Renal cortex interstitium (tissue), 15 donors: ENCODE measurements at places on chromosomes 2 and 18. TPM values are rescaled to one million over a fixed set of nuclear protein-coding genes. Genes with fewer than 3 reads are reported as not detected.
A peak's percentile ranks its signal among the peaks of the same experiment; 100 is the strongest.

GRCh38 chr2:5227062-5227699 is 465.0 kb upstream of the SOX11 start:
- no peak for DNase-seq

DNA sequence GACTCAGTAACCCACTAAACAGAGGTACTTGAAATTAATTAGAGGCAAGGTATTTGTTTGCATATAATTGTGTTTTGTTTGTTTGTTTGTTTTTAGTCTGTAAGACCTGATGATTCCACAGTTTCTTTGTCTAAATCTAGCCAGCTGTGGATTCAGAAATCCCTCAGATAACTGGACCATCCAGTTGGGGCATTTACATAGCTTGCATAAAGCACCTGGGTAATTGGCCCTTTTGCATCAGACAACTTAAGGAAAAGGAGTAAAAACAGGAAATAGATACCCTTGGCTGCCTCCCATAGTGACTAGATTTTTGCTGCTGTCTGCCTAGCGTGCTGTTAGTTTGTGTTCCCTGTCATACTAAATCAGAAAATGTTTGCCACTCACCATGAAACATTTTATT is 46.6 kb upstream of the XIRP2 start:
- DNase-seq = no peak

- no peak for DNase-seq
These were observed 232.3 kb downstream of the HAUS1 start for GRCh38 chr18:46336278-46337111.

DNA sequence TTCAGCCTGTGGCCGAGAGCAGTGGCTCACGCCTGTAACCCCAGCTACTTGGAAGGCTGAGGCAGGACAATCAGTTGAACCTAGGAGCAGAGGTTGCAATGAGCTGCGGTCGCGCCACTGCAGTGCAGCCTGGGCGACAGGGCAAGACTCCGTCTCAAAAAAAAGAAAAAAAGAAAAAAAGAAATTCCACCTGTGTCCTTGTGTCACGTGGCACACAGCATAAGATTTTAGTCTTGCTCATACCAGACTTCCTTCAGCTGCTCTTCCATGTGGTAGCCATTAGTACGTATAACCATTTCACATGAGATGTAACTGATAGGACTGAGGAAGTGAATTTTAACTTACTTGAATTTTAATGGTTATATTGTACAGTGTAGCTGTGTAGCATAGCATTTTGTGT is 4.0 kb downstream of the NOP58 start:
- DNase-seq = no peak

GRCh38 chr18:36419900-36420531 is 122.5 kb downstream of the FHOD3 start:
- no peak for DNase-seq

DNA sequence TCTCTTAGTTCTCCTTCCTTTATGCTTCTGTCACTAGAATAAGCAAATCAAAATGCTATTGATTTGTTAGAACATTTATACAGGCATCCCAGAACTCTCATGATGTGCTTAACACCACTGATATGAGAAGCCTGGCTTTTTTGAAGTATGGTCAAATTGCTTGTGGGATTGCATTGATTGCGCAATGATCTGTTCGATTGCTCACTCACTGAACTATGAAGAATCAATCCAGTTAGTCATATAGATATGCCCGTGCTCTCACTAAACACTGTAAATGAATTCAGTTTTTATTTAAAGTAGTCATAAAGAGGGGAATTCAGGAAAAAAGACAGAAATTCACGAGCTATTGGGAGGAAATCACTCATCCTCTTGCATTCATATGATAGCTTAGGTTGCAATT is 1237.8 kb downstream of the SUCLG1 start:
- DNase-seq = no peak

DNA sequence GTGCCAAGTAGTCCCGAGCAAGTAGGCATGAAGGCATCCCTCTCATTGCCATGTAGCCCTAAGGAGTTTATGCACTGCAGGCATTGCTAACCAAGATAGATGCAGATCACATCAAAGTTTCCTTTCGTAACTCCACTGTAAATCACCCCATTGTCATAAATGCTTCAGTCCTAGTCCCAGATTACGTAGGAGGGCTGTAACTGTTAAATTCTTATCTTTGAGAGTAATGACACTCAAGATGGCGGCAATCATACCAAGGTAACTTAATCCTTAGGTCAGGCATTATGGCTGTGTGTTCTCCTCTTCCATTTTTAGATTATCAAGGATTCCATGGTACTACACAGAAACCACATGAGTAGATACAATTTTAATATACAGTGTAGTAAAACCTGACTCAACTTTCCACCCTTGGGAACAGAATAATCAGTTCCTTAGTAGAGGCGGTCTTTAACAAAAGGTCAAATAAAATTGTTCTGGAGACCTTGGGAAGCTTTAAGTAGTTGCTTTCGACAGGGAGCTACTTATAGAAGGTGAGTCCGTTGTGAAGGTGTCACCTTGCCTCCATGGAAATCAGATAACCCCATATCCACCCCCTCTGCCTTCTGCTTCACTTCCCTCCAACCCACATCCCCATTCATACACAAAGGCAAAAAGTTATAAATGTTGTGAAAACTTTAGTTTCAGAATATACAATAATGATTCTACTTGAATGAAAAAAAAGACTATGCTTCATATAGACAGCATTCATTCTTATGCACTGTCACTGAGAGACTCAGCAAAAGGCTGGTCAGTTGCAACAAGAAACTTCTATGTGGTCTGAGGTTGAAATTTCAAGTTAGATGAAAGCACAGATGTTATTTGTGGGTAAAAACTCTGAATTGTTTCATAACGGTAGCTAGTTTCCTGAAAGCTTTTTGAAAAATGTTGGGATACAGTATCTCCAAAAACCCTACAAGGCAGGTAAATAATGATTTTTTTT is 64.8 kb upstream of the GALNT5 start:
- DNase-seq = no peak

DNA sequence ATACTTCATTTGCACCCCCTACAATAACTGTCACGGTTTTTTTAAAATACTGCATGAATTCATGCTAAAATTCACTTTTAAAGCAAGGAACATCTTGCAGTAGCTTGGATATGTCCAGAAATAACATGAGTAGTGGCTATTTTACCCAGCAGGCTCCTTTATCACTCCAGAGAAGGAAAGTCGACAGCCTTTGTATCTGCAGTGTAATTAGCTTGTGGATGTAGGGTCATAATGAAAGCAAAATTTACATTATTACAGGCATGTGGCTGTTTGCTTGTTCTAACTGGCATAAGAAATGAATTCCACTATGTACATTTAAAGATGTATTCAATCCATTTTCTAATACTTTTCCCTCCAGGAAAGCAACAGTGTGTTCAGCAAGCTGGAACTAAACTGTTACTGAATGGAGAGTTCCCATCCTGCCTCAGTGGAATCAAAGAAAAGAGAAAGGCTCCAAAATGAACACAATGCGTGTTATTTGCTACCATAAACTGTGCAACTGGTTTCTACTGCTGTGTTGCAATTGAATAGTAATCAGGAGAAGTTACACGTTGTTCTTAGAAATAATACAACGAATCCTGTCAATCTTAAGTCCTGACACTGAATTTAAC is 321.2 kb upstream of the VRK2 start:
- DNase-seq = no peak

GRCh38 chr2:190999949-191000665 is 13.9 kb downstream of the STAT1 start:
- DNase-seq = no peak

DNA sequence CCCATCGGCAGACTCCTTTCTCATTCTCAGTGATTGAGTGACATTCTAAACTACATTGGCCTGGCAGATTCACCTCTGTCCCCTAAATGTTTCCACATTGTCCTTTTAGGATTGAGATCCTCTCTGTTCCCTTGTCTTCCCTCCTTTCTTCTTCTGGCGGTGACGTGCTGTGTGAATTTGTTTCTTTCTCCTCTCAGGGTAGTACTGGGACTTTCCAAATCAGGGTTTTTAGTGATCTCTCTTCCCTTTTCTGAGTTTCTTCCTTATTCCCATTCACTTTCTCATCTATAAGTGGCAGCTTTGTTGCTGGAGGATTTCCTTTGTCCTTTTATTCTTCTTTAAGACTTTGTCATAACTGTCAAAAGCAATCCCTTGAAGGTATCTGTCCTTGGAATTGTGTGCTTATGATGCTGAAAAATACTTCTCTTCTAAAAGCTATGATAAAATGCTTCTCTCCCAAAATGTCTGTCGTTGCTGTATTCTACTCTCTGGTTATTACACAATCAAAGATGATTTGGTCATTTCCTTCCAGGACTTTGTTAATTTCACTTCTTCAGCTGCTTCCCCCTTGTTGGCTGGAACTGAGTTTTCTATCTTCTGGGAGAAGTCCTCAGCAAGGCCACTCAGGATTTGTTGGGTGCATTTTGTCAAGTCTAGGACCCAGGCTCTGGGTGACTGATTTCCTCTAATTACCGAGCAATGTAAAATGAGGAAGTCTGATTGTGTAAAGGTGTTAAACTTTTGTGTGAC is 4.9 kb upstream of the IL1B start:
- DNase-seq = no peak

- no peak for DNase-seq
These were observed 13.2 kb downstream of the MAP4K4 start for GRCh38 chr2:101710471-101711318.

DNA sequence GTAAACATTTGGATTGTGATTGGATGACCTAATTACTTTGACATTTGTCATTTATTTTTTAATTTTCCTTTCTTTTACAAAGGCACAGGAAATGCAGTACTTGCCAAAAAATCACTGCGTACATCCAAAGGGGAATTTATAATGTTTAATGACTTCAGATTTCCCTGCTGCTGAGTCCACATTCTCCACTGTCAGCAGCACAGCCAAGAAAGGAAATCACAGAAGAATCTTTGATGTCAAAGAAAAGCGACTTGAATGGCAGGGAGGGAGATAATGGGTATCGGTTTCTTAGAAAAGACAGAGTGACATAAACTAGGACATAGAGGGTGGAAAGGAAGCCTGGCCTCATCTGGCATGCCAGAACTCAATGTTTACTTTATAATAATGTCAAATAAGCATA is 41.4 kb upstream of the COPS8 start:
- no peak for DNase-seq

- peak; percentile 24 for DNase-seq
These were observed 20.6 kb downstream of the ERMN start for GRCh38 chr2:157304811-157305722.

GRCh38 chr2:111694700-111695101 is 189.3 kb downstream of the ANAPC1 start:
- no peak for DNase-seq

GRCh38 chr2:201680743-201681142 is 17.7 kb downstream of the MPP4 start:
- DNase-seq = no peak

DNA sequence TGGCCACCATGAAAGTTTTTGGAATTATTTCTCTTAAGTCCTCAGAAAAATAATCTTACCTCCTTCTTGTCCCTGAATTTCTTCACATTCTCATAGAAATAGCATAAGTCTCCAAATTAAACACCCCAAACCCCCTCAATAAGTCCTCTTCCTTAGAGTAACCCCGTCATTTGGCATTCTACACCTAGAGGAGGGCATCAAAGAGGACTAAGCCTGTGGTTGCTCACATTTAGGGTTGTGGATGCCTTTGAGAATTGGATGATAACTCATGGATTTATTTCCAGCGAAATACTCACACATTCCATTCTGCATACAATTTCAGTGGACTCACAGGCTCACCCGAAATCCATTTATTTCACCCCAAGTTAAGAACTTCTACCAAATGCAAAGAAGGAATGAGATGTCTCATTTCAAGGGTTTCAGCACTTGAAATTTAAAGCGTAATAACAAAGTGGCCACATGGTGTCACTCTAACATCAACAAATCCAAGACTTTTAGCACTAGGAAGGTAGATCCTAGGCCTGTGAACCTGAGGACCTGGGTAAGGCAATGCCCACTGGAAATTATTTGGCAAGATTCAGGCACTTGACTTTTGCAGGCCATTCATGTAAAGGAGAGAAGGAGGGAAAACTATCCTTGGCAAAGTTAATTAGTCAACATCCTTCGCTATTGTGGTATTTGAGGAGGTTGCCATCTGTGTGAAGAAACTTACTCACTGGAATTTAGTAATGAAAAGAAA is 24.6 kb downstream of the DYTN start:
- peak; percentile 34 for DNase-seq

- DNase-seq = no peak
These were observed 648.9 kb downstream of the TDRD15 start for GRCh38 chr2:21772624-21773023.

GRCh38 chr18:67211646-67212045 is 304.9 kb downstream of the DSEL start:
- DNase-seq = no peak

GRCh38 chr2:110211938-110212858 is at the start of gene MTLN:
TSS of gene MTLN (minus strand) at chr2:110212547. CDS start at chr2:110212525, 22 bp downstream.
- peak; percentile 78 for DNase-seq

GRCh38 chr2:198763793-198764192 is 693.9 kb downstream of the SATB2 start:
- no peak for DNase-seq

- DNase-seq = no peak
These were observed 31.7 kb downstream of the LPIN2 start for GRCh38 chr18:2981212-2981728.

GRCh38 chr2:120305296-120305695 is 40.6 kb upstream of the INHBB start:
- no peak for DNase-seq

GRCh38 chr2:174711206-174711605 is 53.1 kb downstream of the CHRNA1 start:
- no peak for DNase-seq

The SLC19A3 gene
- polyA plus RNA-seq = 15.8 TPM

The ARHGAP25 gene
- polyA plus RNA-seq = 8.3 TPM

The MTX2 gene
- polyA plus RNA-seq = 91.0 TPM

The ANTXR1 gene
- polyA plus RNA-seq = 89.0 TPM

The DYNAP gene
- polyA plus RNA-seq = not detected

The FLACC1 gene
- polyA plus RNA-seq = 2.0 TPM

The ALPG gene
- polyA plus RNA-seq = not detected

The TMEM247 gene
- polyA plus RNA-seq = not detected

The DTNB gene
- 21.0 TPM for polyA plus RNA-seq

The PCARE gene
- 0.19 TPM for polyA plus RNA-seq

The UGT1A10 gene
- not detected for polyA plus RNA-seq

The CD8A gene
- 0.30 TPM for polyA plus RNA-seq

The GPBAR1 gene
- polyA plus RNA-seq = 2.0 TPM

The IL1B gene
- 0.64 TPM for polyA plus RNA-seq

The GPR39 gene
- 3.3 TPM for polyA plus RNA-seq
